BE2C (cell line): ENCODE measurements at places on chromosomes 1 and 21.

GRCh38 chr1:243715285-243715684, 134.8 kb downstream of the AKT3 start:
- no peak for DNase-seq

- no peak for DNase-seq
Measured at GRCh38 chr1:35448344-35448801, 108.8 kb downstream of the KIAA0319L start.

GRCh38 chr21:26833460-26833939, 11.7 kb downstream of the ADAMTS1 start:
- no peak for DNase-seq

GRCh38 chr1:35568975-35569395, 4.1 kb upstream of the TFAP2E start:
- DNase-seq: peak; percentile 63
